ENCODE measurements at places on chromosomes 4 and X.

- no peak for DNase-seq
Measured at GRCh38 chrX:3145716-3146115, 104.4 kb downstream of the ARSF start.

- DNase-seq: no peak
Measured at GRCh38 chr4:41072021-41072777, 142.1 kb downstream of the APBB2 start.

- DNase-seq: no peak
Measured at GRCh38 chr4:88268913-88269312, 15.4 kb downstream of the PPM1K start.

DNA sequence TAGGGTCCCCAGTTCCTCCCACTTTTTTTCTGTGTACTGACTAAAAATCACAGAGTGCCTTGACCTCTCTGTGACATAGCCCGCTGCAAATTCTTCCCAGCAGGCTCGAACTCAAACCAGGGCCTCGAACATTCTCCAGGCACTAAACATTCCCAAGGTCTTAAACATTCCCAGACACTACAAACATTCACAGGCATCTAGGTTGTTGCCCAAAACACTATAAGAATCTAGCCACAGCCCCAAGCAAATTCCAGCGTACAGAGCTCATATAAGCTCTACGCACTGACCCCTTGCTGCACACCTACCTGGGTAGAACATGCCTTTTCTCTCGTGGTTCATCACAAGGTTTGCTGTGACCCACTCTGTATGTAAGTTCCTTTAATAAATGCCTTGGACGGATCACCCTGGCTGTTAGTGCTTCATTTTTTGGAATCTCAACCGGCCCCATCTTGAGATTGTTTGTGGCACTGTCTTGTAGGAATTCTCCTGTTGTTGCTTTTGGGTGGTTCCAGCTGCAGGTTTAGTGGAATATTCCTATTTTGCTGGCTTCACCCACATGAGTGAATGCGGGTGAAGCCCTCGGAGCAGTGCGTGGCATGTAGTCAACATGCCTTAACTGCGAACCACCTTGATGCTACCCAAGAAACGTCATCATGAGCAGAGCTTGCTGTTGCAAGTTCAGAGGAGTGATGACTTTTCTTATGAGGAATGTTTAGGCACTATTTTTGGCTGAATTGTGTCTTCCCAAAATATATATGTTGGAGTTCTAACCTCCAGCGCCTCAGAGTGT is 230.0 kb downstream of the HS3ST1 start:
- DNase-seq: no peak

- DNase-seq: no peak
Measured at GRCh38 chr4:42148425-42148824, 4.0 kb downstream of the BEND4 start.

DNA sequence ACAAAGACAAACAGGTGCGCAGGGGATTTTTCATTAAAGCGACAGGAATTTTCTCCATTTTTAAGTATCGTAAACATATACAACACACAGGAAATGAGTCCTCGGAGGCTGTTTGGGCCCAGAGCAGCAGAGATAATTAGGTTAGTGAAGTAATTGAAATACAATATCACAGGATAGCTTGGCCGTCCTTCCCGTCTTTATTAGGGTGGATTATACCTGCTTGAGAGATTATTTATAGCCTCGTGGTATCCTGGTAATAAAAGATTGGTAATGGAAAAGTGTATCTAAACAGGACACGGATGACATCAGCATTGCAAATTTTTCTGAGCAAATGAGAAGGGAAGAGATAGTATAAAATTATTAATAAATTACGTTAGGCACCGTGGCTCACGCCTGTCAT is 68.2 kb downstream of the CRLF2 start:
- no peak for DNase-seq

GRCh38 chrX:136747003-136747986 is 33.4 kb downstream of the ARHGEF6 start:
- peak; percentile 73 for DNase-seq

GRCh38 chr4:39308611-39309010 is 57.6 kb downstream of the RFC1 start:
- no peak for DNase-seq

DNA sequence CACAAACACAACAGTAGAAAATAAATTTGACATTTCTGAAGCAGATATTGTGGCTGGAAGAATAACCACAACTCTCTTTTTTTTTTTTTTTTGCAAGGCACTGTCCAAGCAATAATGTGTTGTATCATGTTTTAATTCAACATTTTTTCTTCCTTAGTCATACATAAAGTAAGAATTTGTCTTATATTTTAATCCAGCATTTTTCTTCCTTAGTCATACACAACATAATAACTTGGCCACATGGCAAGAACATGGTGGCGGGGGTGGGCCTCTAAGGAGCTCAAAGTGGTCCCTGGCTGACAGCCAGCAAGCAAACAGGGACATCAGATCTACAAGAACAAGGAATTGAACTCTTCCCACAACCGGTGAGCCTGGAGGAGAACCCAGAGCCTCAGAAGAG is 20.2 kb downstream of the FBXW7 start:
- DNase-seq: no peak

GRCh38 chr4:85994576-85994975 is 365.3 kb downstream of the MAPK10 start:
- DNase-seq: no peak

- DNase-seq: no peak
Measured at GRCh38 chr4:10582059-10582686, 102.4 kb downstream of the CLNK start.

- DNase-seq: no peak
Measured at GRCh38 chrX:153600032-153600373, 1.1 kb upstream of the CCNQ start.

DNA sequence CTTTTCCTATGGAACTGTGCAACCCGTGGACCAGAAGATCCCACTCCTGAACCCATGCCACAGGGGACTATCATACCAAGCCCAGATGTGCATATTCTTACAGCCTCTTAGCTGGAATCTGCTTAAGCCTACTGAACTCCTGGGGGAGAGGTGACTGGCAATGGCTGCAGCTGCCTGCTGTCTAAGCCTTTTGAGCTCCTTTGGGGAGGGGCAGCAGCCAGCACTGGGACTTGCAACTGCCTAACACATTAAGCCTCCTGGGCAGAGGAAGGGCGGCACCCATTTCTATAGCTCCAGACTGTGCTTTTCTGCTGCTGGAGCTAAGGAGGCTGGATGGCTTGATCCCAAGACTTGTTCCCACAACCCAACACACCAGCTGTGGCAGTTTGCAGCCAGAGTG is 117.9 kb upstream of the VEGFC start:
- DNase-seq: no peak

DNA sequence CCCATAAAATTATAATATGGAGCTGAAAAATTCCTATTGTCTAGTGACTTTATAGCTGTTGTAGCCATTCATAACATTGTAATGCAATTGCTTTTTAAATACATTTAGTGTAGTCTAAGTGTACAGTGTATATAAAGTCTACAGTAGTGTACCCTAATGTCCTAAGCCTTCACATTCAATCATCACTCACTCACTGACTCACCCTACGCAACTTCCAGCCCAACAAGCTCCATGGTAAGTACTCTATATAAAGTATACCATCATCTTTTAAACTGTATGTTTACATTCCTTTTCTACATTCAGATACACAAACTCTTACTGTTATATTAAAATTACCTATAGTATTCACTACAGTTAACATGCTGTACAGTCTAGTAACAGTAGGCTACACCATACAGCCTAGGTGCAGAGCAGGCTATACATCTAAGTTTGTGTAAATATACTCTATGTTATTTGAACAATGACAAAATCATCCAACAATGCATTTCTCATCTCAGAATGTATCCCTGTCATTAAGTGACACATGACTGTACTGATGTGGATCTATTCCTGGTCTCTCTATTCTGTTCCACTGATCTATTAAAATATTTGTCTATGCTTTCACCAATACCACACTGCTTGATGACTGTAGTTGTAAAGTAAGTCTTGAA is 33.7 kb downstream of the CLOCK start:
- DNase-seq: no peak

Measured in MV-4-11 (cell line).